ENCODE measurements at places on chromosomes 16 and 17.

GRCh38 chr17:63250830-63251229, 195.3 kb downstream of the CYB561 start:
- no peak for DNase-seq

DNA sequence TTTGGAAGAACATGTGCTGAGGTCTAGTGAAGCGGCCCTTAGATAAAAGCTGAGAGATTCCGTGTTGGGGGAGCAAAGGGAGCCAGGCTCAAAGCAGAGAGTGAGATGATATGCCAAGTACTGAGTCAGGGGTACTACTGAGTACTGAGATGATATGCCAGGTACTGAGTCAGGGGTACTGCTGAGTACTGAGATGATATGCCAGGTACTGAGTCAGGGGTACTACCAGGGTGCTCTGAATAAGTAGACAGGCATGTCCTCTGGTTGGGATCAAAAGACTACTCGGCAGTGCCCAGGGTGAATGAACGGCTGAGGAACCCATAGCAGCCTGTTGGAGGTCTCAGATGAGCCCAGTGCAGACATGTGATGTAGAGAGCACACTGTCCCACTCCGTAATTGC, 239.0 kb downstream of the SOX9 start:
- DNase-seq: peak; percentile 27

GRCh38 chr17:63258785-63259184, 187.3 kb downstream of the CYB561 start:
- no peak for DNase-seq

- DNase-seq: no peak
These were observed 333.1 kb upstream of the GOT2 start for GRCh38 chr16:59067205-59067604.

GRCh38 chr17:77211681-77212080, 70.9 kb downstream of the SEC14L1 start:
- DNase-seq: no peak

- peak; percentile 82 for DNase-seq
These were observed 7.1 kb downstream of the NXPH3 start for GRCh38 chr17:49582789-49583188.

DNA sequence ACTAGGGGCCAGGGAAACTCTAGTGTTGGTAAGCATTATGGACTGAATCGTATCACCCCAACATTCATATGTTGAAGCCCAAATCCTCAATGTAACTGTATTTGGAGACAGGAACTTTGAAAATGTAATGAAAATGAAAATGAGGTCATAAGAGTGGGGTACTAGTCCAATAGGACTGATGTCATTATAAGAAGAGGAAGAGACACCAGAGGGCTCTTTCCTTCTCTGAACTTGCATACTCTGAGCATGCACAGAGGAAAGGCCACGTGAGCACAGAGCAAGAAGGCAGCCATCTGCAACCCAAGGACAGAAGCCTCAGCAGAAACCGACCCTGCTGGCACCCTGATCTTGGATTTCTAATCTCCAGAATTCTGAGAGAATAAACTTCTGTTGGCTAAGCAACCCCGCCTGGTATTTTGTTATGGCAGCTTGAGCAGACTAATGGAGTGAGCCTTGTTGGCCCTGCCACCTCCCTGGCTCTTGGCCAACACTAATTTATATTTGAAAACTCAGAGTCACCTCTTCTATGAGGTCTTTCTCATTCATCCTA, 273.4 kb downstream of the NTN1 start:
- no peak for DNase-seq

DNA sequence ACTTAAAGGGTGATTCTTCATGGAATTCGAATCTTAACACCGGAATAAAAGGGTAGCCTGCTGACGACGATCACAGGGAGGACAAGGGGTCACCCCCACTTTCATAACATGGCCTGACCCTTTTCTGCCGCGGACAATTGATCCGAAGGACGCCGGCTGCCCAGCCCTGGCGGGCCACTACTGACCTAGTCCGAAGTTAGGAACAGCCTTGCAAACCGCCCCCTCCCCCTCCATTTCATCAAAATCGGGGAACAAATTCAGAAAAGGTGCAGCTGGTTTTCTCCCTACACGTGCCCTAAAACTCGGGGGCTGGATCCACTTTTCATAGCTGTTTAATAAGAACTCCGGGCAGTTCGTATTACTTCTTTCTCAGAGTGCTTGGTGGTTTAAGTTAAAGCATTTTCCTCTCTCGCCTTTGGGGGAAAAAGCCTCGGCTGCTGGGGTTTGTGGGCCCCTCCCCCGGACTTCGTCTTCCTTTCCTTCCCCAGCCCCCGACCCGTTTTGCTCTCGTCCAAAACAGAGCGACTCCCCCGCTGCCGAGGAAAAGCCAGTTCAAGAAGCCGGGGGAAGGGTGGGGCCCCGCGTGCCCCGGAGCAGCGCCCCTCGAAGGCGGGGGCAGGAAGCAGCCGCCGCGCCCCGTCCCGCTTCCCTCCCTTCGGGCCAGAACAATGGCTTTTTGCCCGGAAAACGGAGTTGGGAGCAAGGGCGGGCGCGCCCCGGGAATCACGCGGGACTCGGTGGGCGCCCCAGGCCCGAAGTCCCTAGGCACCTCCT, 641 bp upstream of the CBX2 start:
- peak; percentile 66 for DNase-seq

DNA sequence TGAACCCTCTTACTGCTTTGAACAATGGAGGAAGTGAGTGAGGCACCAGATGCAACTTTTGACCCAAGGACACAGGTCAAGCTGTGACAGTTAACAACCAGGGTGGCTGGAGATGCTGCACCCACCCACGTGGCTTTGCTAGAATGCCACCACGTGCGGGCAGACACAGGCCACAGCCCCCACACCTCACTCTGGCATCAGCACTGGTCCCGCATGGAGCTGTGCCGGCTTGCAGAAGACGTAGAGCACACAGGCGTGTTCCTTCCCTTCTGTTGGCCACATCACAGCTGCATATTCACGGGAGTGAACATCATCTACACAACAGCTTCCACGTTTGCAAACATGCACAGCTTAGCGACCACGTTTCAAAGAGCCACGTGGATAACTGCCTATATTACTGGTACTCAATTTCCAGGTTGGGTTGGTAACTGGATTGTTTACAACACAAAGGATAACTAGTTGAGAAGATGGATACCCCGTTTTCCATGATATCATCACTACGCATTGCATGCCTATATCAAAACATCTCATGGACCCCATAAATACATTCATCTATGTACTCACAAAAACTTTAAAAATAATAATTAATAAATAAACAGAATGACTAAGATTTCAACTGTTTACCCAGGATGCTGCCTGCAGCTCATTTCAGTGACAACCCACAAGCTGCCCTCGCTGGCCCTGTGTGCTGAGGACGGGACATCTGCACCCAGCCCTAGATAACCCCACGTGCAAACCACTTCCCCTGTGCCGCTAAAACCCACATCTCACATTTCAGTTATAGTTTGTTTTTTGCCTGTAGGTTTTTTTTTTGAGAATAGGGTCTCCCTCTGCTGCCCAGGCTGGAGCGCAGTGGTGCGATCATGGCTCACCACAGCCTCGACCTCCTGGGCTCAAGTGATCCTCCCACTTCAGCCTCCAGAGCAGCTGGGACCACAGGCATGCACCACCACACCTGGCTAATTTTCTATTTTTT, 132.0 kb downstream of the ANKRD11 start:
- no peak for DNase-seq

GRCh38 chr17:3860939-3861700, 15.1 kb upstream of the NCBP3 start:
- DNase-seq: no peak

DNA sequence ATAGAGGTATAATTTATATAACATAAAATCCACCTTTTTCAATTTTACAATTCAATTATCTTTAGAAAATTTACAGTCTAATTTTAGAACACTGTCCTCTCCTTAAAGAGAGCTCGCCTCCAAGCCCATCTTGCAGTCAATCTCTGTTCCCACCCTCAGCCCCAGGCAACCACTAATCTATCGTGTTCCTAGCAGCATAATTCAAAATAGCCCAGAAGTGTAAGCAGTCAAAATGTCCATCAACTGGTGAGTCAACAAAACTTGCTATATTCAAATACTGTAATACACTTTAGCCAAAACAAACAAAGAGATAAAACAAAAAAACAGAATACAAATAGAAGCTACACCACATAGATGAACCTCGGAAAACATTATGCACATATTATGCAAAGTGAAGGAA, 1006.8 kb upstream of the EEF2KMT start:
- DNase-seq: no peak

DNA sequence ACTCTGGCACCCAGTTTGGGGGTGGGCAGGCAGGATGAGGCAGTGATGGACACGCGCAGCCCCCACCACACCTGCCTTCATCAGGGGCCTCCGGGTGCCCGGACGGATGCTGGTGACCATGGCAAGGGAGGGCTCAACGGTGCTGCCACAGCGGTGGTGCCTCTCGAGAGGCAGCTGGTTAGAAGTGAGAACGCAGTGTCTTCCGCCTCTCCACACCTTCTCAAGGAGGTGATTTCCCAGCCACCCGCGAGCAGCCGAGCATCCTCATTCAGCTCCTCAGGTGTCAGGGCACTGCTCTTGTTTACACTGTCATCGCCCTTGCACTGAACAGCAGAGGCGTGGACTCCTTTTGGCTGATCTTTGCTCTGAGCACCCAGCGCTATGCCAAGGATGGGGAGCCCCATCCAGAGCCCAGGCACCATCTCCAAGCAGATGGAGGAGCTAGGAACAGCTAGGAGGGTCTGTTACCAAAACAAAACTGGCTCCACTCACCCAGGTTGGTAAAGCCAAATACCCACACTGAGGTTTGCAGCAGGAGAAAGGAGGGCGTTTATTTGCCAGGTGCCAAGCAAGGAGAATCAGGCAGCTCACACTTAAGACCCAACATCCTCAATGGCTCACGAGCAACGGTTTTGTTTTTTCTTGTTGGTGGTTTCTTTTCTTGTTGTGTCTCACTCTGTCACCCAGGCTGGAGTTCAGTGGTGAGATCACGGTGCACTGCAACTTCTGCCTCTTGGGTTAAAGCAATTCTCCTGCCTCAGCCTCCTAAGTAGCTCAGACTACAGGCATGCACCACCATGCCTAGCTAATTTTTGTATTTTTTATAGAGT, 174.3 kb upstream of the TNRC6C start:
- no peak for DNase-seq

GRCh38 chr17:69704935-69705334, 290.4 kb downstream of the MAP2K6 start:
- DNase-seq: no peak

GRCh38 chr17:42414704-42415409, 8.2 kb downstream of the CAVIN1 start:
- DNase-seq: no peak

DNA sequence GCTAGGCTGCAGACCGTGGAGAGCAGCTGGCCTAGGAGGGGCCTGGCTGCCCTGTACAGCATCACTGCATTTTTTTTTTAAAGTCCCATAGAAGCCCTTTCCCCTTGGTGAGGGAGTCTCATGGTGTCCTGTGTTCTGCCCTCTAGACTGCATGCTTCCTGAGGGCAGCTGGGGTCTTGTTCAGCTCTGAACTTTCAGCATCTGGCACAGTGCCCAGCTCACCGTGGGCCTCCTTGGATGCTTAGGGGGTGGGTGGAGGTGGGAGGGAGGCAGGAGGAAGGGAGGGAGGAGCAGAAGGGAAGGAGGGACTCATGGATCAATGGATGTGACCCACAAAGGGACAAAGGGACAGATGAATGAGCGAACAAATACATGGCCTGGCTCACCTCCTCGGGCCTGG, 63.4 kb upstream of the TMEM97 start:
- no peak for DNase-seq

DNA sequence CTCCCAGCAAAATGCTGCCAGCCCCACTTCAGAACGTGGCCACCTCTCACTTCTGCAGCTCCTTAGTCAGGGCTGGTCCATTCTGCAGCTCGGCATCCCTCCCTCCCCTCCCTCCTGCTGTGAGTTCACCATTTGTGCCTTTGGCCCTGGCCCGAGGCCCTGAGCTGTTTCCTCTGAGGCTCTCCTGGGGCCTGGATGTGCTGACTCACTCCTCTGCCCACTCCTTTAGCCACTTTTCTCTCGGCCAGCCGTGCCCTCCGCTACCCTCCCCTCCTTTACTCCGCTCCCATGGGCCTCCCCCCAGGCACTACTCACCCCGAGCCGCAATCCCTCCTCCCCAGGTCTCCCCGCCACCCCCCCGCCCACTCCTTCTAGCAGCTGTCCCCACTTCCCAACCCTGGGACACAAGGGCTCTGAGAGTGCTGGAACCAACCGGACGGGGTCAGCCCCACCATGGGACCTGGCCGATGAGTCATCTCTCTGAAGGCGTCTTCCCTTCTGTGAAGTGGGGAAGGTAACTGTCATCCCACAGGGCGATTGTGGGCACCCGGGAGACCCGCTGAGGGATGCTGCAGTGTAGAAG, 11.5 kb downstream of the KCNG4 start:
- DNase-seq: peak; percentile 96

GRCh38 chr17:45106582-45106981, 25.7 kb downstream of the PLCD3 start:
- no peak for DNase-seq

GRCh38 chr16:70254180-70254964, 2.6 kb upstream of the EXOSC6 start:
- peak; percentile 13 for DNase-seq

- peak; percentile 49 for DNase-seq
These were observed 12.8 kb upstream of the GNG13 start for GRCh38 chr16:813204-813915.

- DNase-seq: no peak
These were observed 20.5 kb downstream of the SRCIN1 start for GRCh38 chr17:38585056-38585917.

DNA sequence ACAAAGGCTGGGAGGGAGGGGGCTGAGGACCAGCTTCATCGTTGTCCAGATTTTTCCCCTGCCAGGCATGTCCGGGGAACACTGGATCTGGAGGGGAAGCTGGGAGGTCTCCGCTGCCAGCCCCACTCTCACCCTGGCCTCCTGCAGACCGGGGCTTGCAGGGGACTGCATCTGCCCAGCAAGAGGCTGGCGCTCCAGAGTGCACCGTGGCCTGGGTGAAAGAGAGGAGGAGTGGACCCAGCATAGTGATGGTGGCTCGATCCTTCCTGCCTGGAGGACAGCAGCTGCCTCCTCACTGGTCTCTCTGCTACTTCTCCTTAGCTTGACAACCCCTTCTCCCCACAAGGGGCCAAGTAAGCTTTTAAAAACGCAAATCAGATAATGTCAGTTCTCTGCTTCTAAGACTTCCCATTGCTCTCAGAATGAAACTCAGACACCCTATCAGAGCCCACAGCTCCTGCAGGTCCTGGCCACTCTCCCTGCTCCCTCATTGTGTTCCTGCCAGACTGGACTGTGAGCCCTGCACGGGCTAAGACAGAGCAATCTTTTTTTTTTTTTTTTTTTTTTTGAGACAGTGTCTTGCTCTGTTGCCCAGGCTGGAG, 15.0 kb downstream of the CPNE2 start:
- no peak for DNase-seq

- DNase-seq: no peak
These were observed 2.0 kb downstream of the PLD6 start for GRCh38 chr17:17204041-17204591.
